Activated CD8-positive, alpha-beta memory T cell treated with anti-CD3 and anti-CD28 coated beads for 4 hours (primary cell): ENCODE measurements at places on chromosomes 6 and 20.

GRCh38 chr6:12923644-12924235, 207.2 kb downstream of the PHACTR1 start:
- no peak for DNase-seq

- DNase-seq: no peak
Observed at GRCh38 chr6:20467437-20467836, 65.8 kb downstream of the E2F3 start.

DNA sequence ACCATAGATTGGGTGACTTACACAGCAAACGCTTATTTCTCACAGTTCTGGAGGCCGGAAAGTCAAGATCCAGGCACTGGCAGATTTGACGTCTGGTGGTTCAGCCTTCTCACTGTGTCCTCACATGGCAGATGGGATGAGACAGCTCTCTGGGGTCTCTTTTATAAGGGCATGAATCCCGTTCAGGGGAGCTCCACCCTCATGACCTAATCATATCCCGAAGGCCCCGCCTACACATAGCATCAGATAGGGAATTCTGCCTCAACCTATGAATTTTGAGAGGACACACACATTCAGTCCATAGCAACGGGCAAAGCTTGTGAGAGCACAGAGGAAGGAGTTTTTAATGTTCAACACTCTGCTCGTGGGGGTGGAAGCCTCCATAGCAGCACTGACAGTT, 27.5 kb downstream of the DAAM2 start:
- no peak for DNase-seq

DNA sequence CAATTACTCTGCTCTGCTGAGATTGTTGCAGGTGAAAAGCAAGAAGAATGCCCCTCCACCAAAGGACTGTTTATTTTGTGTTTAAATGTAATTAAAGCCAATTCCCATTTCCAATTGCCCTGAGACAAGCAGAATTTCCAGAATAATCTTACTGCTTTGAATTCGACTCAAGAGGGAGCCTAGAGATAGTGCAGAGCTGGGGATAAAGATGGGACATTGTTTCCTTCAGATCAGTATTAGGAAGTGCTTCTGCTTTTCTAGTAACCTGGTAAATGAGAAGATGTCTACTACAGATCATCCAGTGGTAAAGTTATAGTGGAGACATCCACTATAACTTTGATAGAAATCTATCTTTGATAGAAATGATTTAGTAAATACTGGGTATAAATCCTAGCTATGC, 326.9 kb downstream of the UBE3D start:
- DNase-seq: no peak

DNA sequence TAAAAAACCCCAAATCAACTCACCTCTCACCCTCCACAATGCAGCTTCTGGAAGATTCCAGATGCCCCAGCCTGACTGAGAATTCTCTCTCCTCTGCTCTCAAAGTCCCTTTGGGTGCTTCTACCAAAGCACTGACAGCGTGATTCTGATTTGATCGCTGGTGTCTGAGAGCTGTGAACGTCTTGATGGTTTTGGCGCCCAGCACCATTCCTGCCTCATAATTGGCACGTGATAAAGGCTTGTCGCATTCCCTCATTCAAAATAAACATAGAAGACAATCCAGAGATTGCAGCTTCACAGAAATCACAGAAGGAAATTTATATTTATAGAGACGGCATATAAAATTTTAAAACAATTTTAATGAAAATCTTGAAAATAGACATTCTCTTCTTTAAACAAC, 24.1 kb upstream of the ECI2 start:
- DNase-seq: no peak

DNA sequence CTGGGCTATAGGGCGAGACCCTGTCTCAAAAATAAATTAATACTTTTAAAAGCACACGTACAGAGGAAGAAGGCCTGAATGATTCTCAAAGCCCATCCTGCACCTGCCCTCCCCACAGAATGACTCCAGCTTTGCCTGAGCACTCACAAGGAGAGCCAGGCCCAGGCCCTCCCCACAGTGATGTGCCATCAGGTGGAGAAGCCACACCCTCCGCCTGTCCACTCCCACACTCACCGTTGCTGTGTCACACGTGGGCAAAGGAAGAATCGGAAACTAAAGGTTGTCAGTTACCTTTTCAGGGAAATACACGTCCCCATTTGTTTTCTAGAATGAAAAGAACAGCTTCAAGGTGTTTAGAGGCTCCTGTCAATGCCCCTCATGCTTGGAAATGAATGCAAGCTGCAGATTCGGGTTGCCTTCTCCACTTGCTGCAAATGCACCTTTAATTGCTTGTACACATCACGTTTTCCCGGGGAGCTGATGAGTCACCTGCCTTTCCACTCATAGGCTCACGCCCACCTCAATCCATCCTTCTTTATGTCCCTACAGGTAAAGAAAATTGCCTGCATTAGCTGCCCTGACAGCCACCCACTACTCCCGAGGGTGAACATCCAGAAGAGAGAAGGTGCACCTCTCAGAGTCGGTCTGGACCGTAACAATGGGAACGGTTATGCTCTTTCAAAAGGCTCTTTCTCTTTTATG, 45.5 kb upstream of the AFDN start:
- DNase-seq: no peak
